Stimulated activated CD8-positive, alpha-beta memory T cell treated with anti-CD3 and anti-CD28 coated beads, Interleukin-2, amount 100 ng/mL, for 1 hour (primary cell): ENCODE measurements at places on chromosomes 3 and 15.

- no peak for DNase-seq
These were observed 171.1 kb downstream of the ZNF621 start for GRCh38 chr3:40695848-40696247.

GRCh38 chr15:53829471-53829870 is 70.0 kb upstream of the WDR72 start:
- no peak for DNase-seq

DNA sequence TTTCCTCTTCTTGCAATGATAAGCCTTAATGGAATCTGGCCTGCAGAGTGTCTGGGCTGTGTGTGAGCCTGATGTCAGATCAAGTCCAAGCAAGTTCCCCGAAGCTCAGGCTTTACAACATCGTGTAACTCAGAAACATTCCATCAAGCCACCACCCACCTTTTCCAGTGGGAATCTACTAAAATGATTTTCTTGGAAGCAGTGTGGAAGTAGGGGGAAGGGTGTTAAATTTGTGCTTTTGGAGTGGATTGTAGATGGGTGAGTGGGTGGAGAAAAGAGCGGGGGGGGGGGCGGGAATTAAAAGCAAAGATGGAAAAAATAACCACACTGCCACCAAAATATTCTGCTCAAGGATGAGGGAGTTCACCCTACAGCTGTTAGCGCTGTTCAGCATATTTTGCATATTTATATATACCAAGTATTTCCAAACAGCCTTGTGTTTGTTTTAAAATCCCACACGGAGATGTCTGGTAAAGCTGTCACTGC is 53.6 kb downstream of the VGLL3 start:
- DNase-seq, result no peak

- DNase-seq, result no peak
These were observed 71.0 kb downstream of the TRIM42 start for GRCh38 chr3:140748903-140749302.

DNA sequence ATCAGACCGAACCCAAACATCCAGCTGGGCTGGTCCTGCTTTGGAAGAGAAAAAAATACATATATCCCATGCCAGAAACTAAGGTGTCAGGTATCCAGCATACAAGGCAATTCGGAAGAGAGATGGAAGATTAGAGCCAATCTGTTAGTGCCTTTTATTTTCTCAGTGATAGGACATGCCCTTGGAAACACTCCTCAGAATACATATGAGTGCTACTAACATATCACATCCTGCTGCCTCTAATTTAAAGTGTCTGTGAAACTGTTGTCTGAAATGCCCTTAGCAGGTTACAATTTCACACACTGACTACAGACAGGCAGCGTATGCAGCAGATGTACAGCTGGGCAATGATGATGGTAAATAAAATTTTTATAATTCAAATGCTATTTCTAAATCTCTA is 78.9 kb downstream of the RBPMS2 start:
- no peak for DNase-seq

DNA sequence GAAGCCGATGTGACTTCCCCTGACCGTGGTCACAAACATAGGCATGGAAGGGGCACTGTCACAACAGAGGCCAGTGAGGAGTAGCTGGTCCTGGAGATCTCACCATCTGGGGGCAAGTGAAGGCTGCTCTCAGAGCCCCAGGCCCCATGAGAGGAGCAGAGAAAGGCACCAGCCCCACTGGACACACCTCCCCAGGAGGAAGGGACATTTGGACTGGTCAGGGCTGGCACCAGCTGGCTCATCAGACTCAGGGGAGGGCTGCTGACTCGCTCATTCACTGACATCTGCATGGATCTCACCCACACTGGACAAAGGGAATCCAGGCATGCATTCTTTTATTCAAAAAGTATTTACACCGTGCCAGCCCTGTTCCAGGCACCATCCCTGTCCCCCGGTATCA is 26.8 kb downstream of the ESYT3 start:
- DNase-seq, result no peak

- no peak for DNase-seq
These were observed 86.0 kb downstream of the ECT2 start for GRCh38 chr3:172836390-172836997.

- no peak for DNase-seq
These were observed at the start of gene NRG4 for GRCh38 chr15:76011627-76012551. TSS of gene NRG4 (minus strand) at chr15:76012424. CDS start at chr15:76011230, 1,194 bp downstream.
